SK-N-MC (cell line): ENCODE measurements at places on chromosomes 6 and 20.
A peak's percentile ranks its signal among the peaks of the same experiment; 100 is the strongest.

DNA sequence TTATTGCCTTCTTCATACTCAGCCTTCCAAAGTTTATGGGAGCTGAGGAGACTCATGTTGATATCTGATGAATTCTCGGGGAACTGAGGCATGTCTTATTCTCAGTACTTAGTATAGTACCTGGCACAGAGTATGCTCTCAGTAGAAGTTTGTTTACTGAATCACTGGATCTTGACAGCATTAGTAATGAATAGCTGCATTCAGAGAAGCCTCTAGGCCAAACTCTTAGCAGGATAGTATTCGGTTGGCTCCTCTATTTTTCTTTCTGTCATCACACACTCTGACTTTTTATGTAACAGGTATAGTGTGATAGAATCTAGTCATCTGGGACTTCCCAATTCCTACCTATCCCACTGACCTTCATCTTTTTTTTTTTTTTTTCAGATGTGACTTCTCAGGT is 566.4 kb upstream of the MAN1A1 start:
- no peak for DNase-seq

GRCh38 chr6:156780102-156780641 is 3.0 kb downstream of the ARID1B start:
- peak; percentile 91 for DNase-seq

DNA sequence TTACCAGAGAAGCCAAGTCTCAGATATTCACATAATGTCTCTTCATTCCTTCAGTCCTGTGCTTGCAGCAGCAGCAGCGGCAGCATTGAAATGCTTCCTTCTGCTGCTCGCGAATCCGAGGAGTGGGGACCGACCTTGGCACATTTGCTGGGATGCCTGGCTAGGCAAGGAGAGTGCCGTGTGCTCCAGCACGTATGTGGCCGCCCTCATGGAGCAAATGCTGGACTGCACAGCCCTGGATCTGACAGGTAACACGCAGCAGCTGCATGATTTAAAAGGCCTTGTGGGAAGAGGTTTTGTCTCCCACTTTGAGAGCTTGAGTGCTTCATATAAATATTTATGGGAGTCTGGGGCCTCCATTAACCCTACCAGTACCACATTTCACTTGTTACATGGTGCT is 9.9 kb downstream of the MAFB start:
- DNase-seq, result no peak

DNA sequence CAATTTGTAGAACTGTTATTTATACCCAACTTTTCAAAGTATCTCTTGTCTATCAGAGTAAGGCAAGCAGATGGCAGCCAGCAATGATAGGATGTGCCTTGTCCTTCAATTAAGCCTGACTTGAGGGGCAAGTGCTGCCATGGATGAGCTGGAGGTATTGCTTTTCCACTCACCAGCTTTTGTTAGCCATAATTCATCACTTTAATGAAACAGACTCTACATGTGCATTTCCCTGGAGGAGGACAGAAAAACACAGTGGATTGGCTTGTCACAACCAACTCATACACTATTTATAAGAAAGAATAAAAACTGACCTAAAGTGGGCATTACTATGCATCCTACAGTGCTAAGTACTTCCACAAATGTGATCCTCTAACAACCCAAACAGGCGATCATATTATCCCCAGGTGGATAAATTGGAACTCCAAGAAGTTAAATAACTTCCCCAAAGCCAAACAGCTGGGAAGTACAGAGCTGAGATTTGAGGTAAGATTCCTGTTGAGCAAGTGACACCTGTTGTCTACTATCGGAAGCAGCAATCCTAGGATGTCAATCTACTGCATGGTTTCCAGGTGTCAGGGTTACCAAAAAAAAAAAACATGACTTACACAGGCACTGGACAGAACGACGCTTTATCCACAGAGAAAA is 73.9 kb upstream of the NRSN1 start:
- no peak for DNase-seq

DNA sequence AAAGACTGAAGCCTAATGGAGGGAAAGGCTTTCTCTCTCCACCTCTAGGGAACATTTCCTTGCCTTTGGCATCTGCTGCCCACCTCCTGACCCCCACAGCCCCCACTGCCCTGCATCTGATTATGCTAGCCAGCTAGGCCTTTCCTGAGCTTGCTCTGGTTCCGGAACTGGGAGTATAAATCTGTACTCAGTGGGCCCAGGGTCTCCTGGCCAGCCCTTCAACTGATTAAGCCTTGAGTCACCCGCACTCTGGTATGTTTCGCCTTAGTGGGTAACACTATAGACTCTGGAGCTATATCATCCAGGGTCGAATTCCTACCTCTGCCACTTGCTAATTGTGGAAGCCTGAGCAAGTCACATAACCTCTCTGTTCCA is 45.6 kb upstream of the RIPOR2 start:
- DNase-seq, result no peak

- no peak for DNase-seq
Observed at GRCh38 chr6:95572098-95572497, 5.2 kb upstream of the MANEA start.

DNA sequence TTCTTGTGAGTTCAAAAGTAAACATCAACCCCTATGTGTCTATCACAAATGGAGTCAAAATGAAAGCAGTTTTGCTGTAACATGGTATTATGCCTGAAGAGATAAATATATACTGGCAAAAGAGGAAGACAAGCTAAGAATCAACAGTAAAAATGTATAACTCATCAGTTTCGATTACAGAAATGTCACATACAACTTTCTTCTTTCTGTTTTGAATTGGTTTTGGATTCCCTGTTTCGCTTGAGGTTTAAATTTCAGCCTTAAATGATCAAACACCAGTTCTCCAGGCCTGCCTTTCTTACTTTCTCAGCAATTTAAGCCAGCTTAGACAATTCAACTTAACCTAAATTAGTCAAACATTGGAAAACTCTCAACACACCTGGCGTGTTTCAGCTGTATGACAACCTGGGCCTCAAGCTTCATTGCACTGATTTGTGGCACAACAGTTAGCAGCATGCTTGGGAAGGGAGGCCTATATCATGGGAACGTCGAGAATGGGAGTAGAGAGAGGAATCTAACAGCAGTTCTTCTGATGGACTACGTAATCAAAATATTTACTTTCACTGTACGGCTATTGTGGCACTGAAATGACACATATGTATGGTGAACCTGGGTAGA is 51.9 kb upstream of the MARCKS start:
- no peak for DNase-seq

DNA sequence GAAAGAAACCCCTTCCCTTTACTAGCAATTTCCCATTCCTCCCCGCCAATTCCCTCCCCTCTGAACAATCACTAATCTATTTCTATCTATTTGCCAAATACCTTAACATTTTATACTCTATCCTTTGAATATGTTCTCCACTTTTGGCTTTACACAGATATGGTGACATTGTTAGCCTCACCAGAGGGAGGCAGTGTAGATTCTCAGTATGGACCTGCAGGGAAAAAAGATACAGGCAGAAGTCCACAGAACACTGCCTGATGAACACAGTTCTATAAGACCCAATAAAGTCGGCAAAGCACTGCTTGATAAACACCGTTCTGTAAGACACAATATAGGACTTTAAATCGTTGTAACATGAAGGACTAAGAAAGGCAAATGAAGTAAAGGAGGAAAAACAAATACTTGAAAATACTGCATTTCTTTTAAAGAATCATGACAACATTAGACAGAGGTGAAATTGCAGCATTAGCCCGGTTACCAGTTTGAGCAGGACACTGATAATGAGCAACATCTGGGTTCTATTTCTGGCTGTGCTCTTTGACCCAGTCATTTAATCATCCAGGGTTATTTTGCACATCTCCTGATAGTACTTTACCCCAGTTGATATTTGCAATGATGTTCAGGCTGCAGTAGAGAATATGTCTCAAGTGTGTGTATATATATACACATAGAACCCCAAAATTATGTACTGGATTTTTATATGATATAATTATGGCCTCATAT is 296.8 kb downstream of the UTRN start:
- DNase-seq, result no peak

- peak; percentile 85 for DNase-seq
Observed at GRCh38 chr6:55014321-55015088, 159.8 kb upstream of the HCRTR2 start.

GRCh38 chr6:170416959-170417606 is 110.5 kb downstream of the FAM120B start:
- DNase-seq, result no peak

- DNase-seq, result no peak
Observed at GRCh38 chr20:871436-871835, 37.9 kb downstream of the FAM110A start.

- DNase-seq, result no peak
Observed at GRCh38 chr6:14031516-14031915, 86.1 kb upstream of the CD83 start.

DNA sequence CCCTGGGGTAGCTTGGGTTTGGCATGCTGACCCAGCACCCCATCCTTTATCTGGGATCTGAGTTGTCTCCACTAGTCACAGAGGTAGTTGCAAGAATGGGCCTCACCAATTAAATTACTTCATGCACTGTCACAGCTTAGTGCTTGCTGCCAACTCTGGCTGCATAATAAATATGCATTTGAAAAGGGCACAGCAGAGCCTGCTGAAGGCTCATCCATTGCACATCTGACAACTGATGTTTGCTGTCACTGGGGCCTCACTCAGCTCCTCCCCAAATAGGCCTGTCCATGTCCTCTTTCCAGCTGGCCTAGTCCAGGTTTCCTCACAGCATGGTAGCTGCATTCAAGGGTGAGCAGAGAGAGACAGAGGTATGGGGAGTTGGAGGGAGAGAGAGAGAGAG is 13.3 kb upstream of the NXT1 start:
- no peak for DNase-seq

DNA sequence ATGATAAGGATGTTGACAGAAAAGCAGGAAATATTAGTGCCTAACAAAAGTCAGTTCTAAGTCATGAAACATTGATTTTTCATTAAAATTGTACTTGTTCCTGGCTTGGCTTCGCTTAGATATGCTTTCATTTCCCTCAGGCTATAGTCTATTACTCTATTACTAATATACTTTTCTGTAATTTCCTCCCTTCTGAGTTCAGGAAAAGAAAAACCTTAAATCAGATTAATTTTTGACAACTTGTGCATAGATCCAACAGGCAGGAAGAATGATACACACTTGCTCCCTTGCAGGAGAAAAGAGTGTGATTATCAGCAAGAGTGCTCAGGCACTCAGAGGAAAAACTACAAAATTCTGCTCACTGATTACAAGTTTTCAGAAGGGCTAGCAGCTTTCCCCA is 145.2 kb upstream of the THEMIS start:
- DNase-seq, result peak; percentile 83

DNA sequence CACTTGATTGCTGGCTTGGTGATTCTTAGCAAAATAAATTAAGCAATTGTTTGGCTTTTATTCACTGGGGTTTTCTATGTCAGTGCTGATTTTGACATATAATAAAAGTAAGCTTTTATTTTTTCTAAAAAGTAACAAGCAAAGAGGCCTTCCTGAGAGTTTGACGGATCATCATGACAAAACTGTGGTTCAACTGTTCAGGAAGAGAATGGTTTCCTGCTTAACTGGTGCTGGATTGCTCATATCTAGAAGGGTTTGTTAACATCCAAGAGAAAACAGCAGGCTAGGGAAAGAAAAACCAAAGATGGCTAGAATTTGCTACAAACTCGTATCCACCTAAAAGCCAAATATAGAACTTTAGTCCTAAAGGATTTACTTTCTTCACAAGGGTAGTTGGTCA is 21.2 kb downstream of the SERPINB1 start:
- no peak for DNase-seq

- no peak for DNase-seq
Observed at GRCh38 chr6:125804264-125804663, 13.5 kb downstream of the NCOA7 start.

- no peak for DNase-seq
Observed at GRCh38 chr20:44938637-44939036, 21.6 kb downstream of the TOMM34 start.

- DNase-seq, result no peak
Observed at GRCh38 chr6:27031302-27031701, 216.2 kb upstream of the PRSS16 start.
